ENCODE measurements at places on chromosomes 2 and 18.
A peak's percentile ranks its signal among the peaks of the same experiment; 100 is the strongest.

GRCh38 chr2:173271825-173272224 lies 82.8 kb upstream of the CDCA7 start:
- DNase-seq: no peak

- no peak for DNase-seq
Measured at GRCh38 chr18:730692-731091, 18.3 kb upstream of the ENOSF1 start.

DNA sequence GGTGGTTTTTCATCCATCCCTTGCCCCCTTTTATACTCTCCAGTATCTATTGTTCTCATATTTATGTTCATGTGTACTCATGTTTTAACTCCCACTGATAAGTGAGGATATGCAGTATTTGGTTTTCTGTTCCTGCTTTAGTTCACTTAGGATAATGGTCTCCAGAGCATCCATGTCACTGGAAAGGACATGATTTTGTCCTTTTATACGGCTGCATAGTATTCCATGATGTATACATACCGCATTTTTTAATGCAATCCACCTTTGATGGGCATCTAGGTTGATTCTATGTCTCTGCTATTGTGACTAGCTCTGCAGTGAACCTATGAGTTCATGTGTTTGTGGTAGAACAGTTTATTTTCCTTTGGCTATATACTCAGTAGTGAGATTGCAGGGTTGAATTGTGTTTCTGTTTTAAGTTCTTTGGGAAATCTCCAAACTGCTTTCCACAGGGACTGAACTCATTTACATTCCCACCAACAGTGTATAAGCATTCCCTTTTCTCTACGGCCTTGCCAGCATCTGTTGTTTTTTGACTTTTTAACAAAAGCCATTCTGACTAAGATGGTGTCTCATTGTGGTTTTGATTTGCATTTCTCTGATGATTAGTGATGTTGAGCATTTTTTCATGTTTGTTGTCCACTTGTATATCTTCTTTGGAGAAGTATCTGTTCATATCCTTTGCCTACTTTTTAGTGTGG lies 420.2 kb downstream of the THSD7B start:
- no peak for DNase-seq

DNA sequence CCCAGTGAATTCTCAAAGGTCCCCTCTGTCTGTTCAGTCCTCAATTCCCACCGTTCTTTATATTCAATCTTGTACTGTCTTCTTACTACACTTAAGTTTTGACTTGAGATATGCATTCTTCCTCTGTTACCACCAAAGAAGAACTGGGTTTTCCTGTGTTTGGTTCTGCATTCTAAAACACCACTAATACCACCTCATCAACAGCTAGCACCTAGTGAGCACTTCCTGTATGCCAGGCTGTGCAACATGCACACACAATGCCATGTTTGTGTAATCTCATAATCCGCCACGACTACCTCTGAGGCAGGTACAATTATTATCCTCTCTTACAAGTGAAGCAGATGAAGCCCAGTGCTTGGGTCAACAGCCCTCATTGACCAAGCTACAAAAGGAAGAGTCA lies 11.8 kb upstream of the CTAGE1 start:
- DNase-seq: no peak

DNA sequence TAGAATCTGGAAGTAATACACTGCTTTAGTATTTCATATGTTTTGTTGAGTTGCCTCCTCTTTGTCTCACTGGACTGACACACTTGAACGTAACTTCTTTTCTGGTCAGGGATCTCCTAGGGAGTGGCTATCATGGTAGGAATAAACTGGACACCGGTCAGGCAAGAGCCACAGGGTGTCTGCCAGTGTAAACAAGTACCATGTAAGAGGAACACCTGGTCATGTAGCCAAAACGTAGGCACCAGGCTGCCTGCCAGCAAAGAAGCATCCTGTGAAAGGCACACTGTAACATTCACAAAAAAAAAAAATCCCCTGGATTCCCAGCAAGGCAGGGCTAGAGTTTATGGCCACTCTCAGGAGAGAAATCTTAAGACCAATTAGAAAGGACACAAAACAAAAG lies 372.8 kb upstream of the RND3 start:
- no peak for DNase-seq

DNA sequence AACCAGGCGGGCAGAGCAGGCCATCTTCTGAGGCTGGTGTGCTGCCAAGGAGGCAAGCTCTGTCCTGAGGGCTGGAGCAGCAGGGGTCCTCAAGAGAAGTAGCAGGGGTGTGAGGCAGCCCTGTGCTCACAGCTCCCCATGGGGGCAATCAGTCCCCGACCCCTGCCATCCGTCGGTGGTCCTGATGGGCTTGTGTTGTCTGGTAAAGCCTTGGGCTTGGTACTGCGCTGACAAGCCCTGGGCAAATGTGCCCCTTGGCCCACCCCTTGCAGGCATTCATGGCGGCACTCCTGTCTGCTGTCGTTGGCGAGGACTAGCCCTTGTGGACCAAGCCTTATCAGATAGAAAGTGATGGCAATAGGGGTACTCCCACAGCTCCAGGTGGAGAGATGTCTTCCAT lies 22.6 kb upstream of the SCLY start:
- DNase-seq: no peak

DNA sequence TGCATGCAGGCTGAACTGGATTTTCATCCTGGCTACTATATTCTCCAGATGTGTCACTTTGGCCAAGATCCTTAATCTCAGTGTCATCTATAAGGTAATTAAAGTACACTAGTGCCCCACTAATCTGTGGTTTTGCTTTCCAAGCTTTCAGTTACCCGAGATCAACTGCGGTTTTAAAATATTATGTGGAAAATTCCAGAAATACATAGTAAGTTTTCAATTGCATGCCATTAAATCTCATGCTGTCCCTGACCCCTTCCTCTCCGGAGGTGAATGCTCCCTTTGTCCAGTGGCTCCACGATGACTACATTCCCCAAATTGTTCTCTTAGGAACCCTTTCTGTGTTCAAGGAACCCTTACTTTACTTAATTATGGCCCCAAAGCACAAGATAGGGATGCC lies 5.3 kb upstream of the TYMS start:
- no peak for DNase-seq

DNA sequence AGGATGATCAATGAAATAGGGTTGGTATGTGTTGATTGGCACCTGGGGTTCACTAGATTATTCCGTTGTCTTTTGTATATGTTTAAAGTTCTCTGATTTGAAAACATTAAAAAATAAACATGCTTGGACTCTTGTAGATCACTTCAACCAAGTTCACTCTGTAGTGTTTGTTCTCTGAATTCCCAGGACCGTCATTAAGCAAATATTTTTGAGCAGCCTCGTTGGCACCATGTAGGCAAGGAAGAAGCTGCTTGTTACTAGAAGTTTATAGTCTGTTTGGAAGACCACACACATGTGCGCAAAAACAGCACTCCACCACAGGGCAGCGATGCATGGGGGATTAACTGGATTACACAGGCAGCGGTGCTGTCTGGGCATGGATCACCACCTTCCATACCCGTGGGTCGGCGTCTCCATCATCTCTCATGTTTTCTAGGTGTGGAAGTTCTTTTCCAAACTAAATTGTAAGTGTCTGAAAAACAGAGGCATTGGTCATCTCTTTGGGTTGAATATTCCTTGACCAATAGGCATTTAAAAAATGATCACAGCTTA lies 212.2 kb downstream of the FHOD3 start:
- DNase-seq: no peak

- no peak for DNase-seq
Measured at GRCh38 chr2:71592181-71592711, 138.9 kb downstream of the DYSF start.

DNA sequence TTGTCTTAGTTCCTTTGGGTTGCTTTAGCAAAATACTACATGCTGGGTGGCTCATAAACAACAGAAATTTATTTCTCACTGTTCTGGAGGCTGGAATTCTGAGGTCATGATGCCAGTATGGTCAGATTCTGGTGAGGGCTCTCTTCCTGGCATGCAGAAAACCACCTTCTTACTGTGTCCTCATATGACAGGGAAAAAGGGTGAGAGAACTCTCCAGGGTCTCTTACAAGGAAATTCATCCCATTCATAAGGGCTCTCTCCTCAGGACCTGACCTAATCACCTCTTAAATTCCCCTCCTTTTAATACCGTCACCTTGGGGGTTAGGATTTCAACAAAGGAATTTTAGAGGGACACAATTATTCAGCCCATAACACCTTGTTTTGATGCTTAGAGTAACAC lies 243.1 kb upstream of the TNP1 start:
- no peak for DNase-seq

GRCh38 chr2:38098421-38099098 lies 22.6 kb upstream of the CYP1B1 start:
- no peak for DNase-seq

- no peak for DNase-seq
Measured at GRCh38 chr2:70300771-70301343, 1.0 kb downstream of the FAM136A start.

DNA sequence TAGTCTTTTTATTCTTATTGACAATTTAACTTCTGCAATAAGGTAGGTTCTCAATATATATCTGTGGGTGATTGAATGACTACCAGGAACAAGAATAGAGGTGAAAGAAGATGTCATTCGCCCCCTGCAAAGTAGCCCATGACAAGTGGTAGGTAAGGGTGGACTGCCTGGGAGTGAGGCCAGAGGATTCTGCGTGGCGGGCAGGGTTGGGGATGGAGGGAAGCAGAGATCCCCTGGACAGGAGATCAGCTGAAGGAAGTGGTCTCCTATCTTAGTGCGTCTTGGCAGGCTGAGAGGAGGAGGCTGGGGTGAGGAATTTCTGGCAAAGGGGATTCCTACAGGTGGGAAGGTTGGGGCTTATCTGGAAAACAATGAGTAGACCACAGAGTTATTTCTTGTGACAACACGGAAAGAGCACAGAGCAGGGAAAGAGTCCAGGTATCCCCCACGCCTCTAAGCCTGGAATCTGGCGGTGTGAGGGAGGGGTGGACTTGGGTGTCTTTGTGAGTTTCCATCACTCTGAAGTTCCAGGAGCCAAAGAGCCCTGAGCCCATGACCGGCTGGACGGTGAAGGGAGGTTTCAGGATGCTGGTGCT lies 21.5 kb upstream of the MYCN start:
- DNase-seq: no peak

- no peak for DNase-seq
Measured at GRCh38 chr2:85369500-85369899, 14.9 kb downstream of the ELMOD3 start.

DNA sequence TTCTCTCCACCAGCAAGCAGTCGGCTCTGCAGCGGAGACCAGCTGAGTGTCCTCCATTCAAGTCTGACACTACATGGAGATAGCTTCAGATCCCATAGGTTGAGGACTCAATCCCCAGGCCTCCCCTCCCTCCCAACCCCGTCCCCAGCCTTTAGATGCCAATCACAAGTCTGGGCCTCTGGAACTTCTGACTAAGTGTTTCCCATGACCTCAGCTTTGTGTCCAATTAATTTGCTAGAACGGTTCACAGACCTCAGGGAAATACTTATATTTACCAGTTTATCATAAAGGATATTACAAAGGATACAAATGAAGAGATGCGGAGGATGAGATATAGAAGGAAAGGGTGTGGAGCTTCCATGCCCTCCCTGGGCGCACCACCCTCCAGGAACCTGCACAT lies 77.4 kb downstream of the MERTK start:
- DNase-seq: no peak

DNA sequence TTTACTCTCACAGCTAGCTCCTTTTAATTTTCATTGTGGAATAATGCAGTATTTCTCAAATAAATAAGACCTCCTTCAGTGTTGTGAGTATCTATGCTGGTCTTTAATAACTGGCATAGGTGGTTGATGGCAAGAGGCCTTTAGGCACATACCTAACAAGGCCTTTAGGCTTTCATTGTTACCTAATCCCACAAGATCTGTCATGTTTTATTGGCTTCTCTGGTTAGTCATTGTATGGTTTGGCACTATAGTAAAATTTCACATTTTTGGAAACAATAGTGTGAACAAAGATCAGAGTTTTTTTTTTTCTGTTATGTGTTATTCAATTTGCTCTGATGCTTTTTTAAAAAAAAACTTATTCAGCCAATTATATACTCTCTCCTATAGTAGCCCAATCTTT lies 89.8 kb upstream of the NEUROD1 start:
- DNase-seq: no peak

DNA sequence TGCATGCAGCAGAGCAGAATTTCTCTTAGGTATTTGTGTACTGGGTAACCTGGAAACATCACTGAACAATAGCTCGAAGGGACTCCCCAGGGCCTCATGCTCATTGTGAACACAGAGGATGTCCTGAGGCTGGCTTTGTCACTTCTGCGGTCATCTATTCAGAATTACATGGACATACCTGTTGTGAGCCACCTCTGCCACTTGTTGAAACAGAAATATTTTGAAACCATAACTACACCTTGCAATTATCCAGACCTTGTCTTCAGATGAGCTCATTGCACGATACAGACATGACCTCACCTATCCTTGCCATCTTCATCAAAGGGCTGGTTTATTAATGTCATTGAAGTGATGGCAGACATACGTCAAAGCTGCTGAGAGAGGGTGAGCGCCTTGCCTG lies 23.4 kb upstream of the CREG2 start:
- DNase-seq: no peak

DNA sequence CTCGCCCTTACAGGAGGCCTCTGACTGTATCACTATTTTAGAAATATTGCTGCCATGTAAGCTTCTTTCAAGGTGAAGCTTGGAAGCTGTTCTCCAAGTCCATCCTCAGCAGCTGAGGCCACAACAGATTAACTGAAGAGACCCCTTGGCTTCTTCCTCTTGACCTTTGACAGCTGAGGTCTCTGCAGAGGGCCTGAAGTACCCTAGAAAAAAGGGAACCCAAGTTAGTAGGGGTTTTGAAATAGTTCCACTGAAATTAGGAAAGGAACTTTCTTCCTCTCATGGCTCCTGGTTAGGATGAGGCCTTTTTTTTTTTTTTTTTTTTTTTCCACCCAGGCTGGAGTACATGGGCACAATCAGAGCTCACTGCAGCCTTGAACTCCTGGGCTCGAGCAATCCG lies 15.5 kb upstream of the IHH start:
- no peak for DNase-seq

GRCh38 chr2:240957656-240958365 lies 40.6 kb upstream of the SNED1 start:
- DNase-seq: peak; percentile 75

DNA sequence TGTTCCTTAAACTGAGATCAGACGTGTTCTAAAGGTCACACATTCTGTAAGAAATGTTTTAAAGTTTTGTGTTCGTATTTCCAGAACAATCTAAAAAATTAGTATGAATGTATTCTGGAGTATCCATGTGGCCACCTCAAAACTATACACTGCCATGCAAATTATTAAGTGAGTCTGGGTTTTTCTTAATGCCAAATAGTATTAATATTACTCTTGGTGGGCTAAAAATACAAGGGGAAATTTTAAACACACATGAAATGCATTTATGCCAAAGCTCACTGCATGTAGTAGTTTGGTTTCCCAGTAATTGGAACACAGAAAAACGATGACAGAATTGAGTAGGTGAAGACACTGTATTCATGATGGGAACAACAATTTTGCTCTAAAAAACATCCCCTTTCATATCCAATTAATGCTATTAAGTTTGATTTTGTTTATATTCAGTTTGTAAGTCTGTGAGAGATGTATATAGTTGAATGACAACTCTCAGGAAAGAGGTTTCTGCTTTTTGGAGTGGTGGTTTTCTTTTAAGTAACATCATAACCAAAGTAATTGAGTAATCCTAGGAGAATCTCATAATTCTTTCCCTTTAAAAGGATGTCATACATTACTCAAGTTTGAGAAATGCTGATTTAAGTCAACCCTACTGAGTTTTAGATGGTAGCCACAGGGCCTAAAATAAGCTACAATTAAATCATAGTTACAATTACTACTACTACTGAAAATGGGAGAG lies 75.7 kb upstream of the CDCA7 start:
- no peak for DNase-seq

GRCh38 chr2:100571668-100572067 lies 8.9 kb downstream of the PDCL3 start:
- no peak for DNase-seq

Data from aorta (tissue), 5 donors.